Stimulated activated CD8-positive, alpha-beta memory T cell treated with anti-CD3 and anti-CD28 coated beads, Interleukin-2, amount 100 ng/mL, for 1 hour (primary cell): ENCODE measurements at places on chromosomes 1 and 21.

DNA sequence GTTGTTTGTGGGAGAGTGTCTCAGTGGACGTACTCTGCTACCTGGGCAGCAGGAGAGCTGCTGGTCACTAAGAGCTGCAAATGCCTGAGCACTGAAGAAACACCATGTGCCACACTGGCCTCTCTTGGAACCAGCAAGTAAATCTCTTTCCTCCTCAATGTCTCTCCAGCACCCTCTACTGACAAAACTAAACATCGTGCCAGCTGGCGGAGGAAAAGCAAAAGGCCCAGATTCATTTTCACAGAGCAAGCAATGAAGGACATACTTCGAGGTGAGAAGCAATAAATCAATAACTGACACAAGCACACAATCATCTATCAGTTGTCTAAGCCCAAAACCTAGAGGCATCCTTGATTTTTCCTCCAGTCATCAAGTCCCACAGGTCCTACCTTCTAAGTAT lies 78.1 kb downstream of the RERE start:
- DNase-seq, result no peak

DNA sequence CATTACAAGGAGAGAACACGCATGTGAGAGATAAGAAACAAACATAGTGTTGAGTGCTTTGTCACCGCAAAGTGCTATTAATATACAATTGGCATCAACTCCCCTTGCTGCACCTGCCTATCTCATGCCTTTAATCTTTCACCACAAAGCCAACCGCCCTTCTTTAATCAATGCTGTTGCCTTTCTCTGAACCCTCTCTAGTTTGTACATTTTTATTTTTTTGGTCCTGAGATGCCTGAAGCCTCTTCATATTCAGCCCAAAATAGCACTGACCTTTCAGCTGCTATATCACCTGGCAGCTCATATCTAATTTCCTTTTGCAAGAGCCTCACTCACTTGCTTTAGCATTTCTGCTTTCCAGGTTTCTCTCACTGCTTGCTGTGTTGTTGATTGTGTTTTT lies 504.7 kb downstream of the NUF2 start:
- DNase-seq, result no peak

DNA sequence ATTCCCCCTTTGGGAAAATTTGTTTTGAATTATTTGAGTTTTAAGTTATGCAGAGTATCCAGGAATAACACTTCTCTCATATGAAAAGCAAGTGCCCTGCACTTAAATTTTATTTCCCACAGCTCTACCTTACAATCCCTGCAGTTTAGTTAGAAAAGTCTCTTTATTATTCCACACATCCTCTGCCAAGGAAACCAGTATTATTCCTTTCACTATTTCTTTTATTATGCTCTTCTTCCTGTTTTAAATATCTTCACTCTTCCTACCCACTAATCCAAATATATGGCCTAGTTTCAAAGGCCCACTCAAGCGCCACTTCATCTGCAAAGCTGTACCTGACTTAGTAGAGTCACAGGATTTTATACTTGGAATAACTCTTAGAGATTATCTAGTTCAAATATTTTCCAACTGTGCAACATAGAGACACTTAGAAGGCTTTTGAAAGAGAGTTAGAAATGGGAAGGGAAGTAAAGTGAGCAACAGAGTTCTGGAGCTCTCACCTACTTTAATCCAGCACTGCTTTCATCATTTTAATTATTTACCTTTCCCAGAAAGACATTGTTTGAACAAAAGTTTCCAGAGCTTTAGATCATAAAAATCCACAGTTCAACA lies 97.2 kb upstream of the LYPLAL1 start:
- no peak for DNase-seq

DNA sequence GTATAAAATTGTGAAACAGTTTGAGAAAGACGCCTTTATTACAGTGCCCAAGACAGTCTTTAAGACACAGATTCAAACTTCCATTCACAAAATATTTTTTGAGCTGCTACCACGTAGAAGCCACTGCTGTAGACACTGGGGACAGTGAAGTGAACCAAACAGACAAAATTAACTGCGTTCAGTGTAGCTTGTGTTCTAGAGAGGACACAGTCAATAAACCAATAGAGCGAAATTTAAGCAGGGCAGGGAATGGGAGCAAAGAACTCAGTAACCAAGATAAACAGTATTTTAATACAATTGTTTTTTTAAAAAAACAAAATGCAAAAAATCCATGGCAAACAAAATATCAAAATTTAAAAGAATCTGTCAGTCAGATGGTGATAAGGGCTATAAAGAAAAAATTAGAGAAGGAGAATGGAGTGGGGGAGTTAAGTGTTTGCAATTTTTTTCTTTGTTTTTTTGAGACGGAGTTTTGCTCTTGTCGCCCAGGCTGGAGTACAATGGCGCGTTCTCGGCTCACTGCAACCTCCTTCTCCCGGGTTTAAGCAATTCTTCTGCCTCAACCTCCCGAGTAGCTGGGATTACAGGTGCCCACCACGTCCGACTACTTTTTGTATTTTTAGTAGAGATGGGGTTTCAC lies 719 bp upstream of the PARS2 start:
- no peak for DNase-seq

GRCh38 chr1:78408810-78409209 lies 82.0 kb upstream of the PTGFR start:
- no peak for DNase-seq

DNA sequence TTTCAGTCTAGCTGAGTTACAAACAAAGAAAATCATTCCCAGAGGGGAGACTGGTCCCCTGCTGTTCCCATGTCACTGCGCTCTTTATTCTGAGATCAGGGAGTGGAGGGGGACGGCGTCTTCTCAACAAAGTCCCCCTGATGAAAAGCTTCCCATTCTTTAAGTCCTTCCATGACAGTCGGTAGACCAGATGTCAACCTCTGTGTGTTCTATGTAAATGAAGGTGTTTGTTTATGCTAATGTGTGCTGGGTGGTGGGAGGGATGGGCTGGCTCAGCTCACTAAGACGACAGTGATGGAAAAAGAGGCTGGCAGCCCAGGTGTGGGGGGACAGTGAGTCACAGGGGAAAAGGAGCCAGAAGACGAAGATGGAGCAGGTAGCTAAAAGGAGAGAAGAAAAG lies 148.2 kb upstream of the KLHDC7A start:
- no peak for DNase-seq

GRCh38 chr1:24570265-24571125 lies 14.6 kb downstream of the NCMAP start:
- DNase-seq, result no peak

DNA sequence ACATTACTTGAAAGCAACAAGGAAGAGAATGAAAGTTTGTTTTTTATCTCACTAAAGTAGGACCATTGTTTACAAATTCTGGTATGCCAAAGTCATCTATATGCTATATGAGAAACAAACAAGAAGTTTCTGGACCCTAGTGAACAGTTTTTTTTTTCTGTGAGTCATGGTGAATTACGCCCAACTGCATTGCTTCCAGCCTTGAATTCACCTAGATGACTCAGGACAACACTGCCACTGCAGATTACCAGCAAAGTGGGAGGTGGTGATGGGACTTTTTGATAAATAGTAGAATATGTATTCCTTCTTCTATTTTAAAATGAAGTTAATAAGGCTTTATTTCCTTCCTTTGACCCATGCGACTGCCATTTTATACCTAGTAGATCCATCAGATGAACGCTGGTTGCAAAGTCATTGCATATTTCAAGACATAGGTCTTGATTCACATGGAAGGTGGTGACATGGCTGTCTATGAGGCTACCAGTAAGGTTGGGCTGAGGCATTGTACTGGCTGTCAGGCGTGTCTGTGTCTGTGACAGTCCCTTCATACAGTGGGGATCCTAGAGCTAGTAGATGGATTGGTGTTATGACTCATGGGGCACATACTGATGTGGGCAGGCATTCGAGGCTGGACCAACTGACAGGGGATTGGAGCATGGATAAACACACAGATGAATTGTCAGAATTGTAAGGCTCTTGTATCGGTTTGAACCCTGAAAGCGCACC lies 49.1 kb upstream of the APOBEC4 start:
- DNase-seq, result no peak

- no peak for DNase-seq
Observed at GRCh38 chr1:201364808-201365105, 12.7 kb downstream of the TNNT2 start.

- DNase-seq, result no peak
Observed at GRCh38 chr1:55259911-55260609, 44.9 kb upstream of the USP24 start.

DNA sequence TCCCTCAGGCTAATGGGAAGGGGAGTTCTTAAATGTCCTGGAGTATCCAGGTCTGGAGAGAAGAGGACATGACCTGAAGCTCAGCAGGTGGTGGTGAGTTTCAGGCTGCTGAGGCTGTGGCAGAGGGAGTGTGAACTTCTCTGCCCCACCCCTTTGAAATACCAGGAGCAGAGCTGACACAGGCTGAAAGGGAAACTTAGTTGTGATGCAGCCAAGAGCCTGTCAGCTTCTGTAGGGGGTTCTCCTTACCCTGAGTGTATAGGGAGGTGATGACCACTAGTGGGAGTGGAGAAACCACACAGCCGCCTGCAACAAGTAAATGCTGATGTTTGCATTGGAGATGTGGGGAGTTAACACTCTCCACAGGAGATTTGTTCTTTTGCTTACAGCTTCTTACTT lies 152.3 kb downstream of the FCRL5 start:
- DNase-seq, result no peak
